ENCODE measurements at places on chromosomes 16 and 17.

- no peak for DNase-seq
These were observed 48.9 kb downstream of the TANGO6 start for GRCh38 chr16:68892214-68892613.

DNA sequence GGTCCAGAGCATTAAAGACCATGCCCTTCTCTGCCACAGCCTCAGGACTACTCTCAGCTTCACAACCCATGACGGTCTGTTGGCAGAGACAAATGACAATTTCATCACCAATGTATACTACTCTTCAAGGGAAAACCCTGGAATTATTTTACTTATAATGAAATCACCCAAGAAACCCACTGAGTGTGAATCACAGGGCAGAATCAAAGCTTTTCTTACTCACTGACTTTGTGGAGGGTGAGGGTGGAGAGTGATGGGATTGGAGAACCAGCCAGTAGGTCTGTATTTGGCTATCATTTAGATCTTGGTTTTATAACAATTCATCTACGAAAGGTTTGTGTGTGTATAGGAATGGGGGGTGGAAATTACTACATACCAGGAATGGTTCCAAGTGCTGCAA lies 442.6 kb downstream of the SHISA9 start:
- no peak for DNase-seq

GRCh38 chr16:66435896-66436295 lies 8.8 kb downstream of the BEAN1 start:
- DNase-seq, result no peak

- no peak for DNase-seq
These were observed 49.3 kb upstream of the TNRC6C start for GRCh38 chr17:77909236-77909635.

- DNase-seq, result no peak
These were observed at the start of gene RILP for GRCh38 chr17:1649844-1650501. Gene RILP (minus strand): TSS chr17:1649866. CDS start chr17:1649804, 62 bp downstream.

GRCh38 chr17:9890124-9890523 lies 14.9 kb downstream of the RCVRN start:
- no peak for DNase-seq

- DNase-seq, result peak; percentile 7
These were observed 873 bp downstream of the USP10 start for GRCh38 chr16:84700446-84701300.

- DNase-seq, result no peak
These were observed 30.0 kb downstream of the STH start for GRCh38 chr17:46028981-46029565.

- DNase-seq, result no peak
These were observed 84.6 kb upstream of the GRIN2A start for GRCh38 chr16:10266809-10267208.

DNA sequence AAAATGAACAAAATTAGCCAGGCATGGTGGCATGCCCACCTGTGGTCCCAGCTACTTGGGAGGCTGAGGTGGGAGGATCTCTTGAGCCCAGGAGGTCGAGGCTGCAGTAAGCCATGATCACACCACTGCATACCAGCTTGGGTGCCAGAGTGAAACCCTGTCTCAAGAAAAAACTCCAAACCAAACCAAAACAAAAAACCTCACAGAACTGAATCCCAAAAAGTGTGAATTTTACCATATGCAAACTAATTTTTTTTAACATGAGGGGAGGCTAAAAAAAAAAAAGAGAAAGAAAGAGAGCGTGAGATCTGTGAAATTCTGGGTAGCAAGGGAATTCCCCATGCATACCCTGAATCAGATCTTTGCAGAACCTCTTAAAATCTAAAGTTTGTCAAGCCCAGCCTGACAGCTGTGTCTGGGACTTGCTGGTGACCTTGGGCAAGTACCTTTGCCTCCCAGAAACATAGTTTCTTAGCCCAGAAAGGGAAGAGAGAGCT lies 17.1 kb upstream of the CDH1 start:
- DNase-seq, result no peak

DNA sequence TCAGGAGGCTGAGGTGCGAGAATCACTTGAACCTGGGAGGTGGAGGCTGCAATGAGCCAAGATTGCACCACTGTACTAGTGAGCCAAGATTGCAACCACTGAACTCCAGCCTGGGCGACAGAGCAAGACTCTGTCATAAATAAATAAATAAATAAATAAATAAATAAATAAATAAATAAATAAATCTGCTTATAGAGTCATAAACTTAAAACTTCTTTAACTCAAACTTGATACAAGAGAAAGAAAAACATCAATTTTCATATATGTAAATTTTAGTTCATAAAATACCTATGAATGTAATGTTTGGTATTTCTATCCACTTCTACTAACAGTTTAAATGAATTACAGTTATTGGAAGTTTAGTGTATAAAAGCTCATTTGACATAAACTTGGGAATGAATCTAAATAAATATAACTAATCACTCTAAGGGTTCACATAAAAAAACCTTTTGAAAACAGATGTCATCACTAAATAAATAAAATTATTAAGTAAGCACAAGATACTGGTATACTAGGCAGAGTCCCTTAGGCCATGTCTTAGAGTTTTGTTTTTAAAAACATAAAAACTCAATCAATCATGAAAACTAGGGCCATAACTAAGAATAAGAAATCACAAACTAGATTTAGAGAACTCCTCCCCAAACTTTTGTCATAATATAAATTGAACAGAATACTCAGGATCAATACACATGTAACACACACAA lies 54.1 kb downstream of the SMURF2 start:
- DNase-seq, result no peak

GRCh38 chr17:82228842-82229697 lies at the start of gene SLC16A3:
Gene SLC16A3 (plus strand): TSS chr17:82229042. CDS start chr17:82236009, 6,967 bp downstream.
- no peak for DNase-seq

DNA sequence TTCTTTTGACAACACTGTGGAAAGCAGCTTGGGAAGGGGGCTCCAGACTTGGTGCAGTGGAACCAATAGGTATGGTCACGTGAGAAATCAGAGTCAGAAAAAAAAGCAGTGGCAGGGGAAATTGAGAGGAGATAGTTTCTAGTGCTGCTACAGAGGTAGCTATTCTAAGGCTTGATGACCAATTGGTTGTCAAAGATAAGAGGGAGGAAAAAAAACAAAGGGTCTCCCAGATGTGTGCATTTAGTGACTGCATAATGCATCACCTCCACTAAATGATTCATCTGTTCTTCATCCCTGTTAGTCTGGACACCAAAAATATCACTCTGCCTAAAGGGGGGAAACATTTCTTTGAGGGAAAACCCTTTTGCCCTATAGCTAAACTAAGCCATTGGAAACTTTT lies 56.5 kb downstream of the PIGL start:
- no peak for DNase-seq

DNA sequence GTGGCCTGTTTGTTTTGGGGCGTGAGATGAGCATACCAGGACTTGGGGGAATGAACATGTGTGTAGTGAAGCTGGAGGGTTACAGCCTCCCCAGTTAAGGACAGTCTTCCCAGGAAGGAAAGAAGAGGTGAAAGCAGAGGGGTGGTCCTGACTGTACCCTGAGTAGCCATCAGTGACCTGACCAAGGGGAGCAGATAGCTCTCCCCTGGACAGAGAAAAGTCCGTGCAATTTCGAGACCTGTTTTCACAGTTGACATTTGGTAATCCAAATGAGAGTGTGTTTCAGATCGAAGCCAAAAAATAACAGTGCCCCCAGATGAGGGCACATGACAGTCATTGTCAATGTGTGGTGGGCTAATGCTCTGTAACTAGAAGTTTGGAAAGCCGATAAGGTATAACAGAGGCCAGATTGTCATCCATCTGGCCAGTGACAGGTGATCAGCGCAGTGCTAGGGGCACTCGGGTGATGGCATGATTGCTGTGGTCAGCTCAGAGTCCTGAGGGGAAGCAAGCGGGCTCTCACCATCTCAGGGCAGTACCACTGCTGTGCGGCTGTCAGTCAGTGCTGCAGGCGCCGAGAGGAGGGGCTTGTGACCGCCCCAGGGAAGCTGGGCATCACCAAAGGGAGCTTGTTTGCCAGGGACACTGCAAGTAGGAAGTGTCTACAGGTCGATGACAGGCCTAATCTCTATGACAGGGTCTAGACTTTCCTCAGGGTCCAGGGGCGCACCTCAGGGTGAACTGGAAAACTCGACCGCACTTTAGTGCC lies 1.1 kb upstream of the NME2 start:
- no peak for DNase-seq

Data from stimulated activated CD8-positive, alpha-beta memory T cell treated with anti-CD3 and anti-CD28 coated beads, Interleukin-4, amount 100 ng/mL, for 1 hour (primary cell).